ENCODE measurements at places on chromosomes 4 and X.

GRCh38 chr4:24443200-24443599, 141.2 kb downstream of the DHX15 start:
- DNase-seq: no peak

- DNase-seq: no peak
Measured at GRCh38 chr4:25095837-25096236, 64.4 kb downstream of the SEPSECS start.

DNA sequence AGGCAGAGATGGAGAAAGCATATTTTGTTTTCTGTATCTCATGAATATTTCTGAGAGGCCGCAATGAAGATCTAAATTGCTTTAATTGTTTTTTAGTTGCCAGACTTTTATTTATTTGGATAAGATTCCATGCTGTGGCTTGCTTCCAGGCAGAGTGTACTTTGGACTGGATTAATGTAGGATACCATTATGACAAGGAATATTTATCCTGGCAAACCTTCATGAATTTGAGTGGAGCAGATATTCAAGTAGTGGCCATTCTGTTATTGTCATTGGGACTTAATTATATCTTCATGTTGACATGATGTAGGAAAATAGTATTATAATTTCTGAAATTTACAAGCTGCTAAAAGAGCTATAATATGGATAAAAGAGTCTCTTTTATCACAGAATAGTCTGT, 182.9 kb downstream of the C4orf33 start:
- no peak for DNase-seq

GRCh38 chrX:108209006-108209554, 117.5 kb downstream of the ATG4A start:
- no peak for DNase-seq

DNA sequence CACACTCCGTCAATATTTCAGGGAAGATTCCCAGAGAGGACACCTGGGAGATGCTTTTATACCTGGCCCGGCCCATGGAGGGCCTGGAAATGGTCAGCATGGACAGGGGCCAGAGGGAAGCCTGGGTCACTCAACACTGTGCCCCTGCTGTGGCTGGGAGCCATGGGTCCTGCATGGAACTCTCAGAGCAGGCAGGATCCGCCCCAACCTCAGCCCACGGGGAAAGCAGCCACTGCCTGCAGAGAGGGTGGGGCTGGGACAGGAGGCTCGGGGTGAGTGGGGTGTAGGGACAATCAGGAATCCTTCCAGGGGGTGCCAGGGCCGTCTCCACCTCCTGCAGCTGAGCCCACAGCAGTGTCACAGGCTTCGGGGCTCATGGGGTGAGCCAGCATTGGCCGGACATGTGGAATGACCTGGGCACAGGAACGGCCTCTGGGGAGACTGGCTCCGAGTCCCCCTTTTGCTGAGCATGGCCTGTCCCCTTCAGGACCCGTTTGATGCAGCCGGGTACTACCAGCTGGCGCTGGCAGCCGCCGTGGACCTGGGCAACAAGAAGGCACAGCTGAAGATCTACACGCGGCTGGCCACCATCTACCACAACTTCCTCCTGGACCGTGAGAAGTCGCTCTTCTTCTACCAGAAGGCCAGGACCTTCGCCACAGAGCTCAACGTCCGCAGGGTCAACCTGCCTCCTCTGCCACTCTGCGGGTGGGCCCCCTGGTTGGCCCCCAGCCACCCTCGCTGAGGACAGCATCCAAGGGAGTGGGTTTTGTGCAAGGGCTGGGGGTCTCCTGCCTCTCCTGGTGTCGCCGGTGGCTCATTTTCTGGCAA, 29.1 kb upstream of the HTRA3 start:
- no peak for DNase-seq

GRCh38 chr4:10671366-10671765, 13.2 kb downstream of the CLNK start:
- DNase-seq: no peak

DNA sequence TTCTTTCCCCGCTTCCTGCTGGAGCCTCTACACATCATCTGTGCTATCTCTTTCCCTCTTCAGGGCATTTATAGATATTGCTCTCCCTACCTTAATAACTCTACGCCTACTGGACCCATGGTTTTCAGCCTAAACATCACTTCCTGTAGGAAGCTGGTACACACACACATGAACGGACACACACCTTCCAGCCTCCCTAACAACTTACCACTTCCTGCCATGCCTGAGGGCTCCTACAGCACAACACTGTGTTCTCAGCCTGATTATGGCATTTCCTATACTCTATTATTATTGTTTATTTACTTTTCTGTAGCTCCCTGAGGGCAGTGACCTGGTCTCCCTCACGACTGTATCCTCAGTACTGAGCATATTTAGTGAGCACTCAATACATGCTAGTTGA, 163.6 kb upstream of the MAP3K15 start:
- no peak for DNase-seq

DNA sequence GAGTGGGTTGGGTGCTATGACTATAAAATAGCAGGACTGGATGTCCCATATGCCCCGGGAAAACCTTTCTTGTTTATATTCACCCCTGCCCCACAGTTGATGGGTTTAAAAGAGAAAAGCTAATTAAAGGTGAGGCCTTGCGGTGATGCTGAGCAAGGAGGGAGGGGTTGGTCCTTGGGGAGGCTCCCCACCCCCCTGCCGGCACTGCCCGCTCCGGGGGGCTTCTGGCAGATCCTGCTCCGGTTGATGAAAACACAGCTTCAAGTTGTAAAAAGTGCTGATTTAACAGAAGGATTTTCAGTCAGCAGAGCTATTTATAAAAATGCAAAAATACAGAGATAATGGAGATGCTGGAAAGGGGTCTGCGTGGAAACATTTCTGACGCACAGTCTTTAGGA, 68.6 kb downstream of the MTMR1 start:
- no peak for DNase-seq

DNA sequence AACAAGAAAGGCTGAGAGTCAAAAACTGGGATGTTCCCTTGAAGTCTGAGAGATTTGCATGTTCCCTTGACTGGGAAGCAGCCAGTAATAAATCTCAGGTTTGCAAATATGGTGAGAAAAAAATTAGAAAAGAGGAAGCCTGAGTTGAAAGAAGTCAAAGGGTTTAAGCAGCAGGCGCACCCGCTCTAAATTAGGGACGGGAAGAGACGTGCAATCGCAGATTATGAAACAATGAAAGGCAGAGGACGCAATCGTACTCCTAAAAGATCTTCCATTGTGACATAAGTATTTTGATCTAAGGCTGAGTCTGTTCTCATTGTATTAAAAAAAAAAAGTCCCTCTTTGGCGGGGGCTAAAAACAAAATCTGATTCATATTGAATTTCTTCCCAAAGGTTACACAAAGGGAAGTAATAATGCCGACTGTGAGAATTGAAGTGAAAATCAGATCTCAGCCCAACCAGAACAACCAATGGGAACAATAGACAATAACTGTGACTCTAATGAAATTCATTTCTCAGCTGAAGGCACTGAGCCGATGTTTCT, 28.2 kb downstream of the SAT1 start:
- no peak for DNase-seq

DNA sequence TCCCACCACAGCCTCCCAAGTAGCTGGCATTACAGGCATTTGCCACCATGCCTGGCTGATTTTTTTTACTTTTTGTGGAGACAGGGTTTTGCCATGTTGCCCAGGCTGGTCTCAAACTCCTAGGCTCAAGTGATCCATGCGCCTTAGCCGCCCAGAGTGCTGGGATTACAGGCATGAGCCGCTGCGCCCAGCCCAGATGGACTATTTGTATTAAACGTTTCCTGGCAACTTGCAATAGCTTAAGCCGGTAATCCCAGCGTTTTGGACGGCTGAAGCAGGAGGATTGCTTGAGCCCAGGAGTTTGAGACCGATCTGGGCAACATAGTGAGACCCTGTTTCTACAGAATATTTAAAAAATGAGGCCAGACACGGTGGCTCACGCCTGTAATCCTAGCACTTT, 18.4 kb downstream of the UBE2K start:
- no peak for DNase-seq

- DNase-seq: no peak
Measured at GRCh38 chr4:2303686-2304320, 41.9 kb upstream of the MXD4 start.

GRCh38 chr4:154366956-154367355, 124.6 kb downstream of the DCHS2 start:
- no peak for DNase-seq

DNA sequence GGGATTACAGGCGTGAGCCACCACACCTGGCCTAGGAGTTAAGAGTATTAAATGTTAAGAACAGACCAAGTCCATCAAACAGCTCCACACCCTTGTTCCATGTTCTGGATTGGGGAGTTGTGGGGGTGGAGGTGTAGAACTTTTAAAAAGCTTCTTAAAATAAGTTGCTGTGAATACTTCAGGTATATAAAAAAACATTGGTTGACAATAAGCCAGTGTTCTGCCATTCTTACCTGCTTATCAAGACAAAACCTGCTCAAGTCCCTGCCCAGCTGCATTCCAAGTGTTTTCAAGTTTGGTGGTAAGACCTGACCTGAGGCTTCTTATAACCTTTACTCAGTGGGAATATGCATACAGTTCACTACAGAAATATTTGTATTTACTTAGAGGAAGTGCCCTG, 6.4 kb downstream of the RBM3 start:
- no peak for DNase-seq

DNA sequence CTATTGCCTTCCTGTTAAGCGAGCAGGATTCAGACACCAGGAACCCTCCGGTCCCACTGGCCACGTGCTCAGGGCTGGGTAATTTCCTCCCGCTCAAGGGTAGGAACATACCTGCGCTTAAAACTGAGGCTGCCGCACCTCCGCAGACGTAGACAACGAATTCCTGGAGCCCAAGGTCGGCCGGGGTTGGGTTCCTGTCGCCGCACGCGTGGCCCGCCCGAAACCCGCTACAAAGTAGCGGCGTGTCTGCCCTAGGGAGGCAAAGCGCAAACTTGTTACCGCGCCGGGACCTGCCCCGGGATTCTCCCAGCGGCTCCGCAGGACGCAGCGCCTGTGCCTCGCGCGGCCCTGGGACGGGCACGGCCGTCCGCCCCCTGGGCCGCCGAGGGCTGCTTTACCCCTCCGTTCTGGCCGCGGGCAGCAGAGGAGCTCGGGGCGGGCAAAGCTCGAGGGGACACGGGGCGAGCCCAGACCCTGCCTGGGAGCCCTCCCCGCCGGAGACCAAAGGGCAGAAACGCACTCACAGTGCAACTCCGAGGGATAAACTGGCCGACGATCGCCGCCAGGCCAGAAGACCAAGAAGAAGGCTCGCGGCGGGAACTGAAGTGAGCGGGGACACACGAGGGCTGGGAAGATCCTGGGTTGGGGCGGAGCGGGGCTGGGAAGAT, at the start of gene ERVMER34-1:
ERVMER34-1 (minus strand) TSS at position 607 of the 668 bp plus-strand sequence. CDS start 5,905 bp downstream, outside the sequence.
- DNase-seq: no peak

- no peak for DNase-seq
Measured at GRCh38 chr4:144350706-144351105, 210.2 kb upstream of the GYPA start.

GRCh38 chr4:151667048-151667447, 93.8 kb downstream of the GATB start:
- DNase-seq: no peak

DNA sequence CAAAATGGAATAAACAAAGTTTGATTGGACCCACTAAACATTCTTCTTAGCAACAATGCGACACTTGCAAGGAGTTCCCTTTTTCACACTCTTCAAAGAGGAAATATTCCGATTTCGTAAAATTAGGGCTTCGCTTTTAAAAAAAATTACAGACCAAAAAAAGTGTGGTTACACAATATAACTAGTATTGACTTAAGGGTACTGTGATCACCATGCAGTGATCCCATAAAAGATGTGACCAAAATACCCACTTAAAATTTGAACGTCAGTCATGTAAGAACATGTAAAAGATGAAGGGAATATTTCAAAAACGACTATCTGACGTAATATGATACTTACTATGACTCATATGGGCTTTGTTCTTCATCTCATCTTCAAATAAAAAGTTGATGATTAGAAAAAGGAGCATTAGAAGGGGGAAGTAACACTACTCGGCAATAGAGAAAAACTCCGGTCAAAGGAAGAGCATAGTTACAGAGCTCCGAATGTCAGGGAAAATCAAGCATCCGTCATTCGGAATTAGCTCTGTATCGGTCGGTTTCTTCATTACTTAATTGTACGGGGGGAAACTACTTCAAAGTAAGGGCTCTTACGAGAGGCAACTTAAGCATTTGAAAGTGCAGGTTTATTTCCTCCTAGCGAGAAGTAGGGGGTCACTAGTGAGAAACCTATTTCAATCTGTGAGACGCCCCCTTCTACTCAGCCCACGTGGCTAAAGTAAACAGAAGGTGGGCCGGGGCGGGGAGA, 1.3 kb upstream of the TET2 start:
- DNase-seq: no peak

- DNase-seq: no peak
Measured at GRCh38 chr4:69617083-69617694, 22.3 kb downstream of the UGT2A2 start.

All from activated CD4-positive, alpha-beta T cell treated with anti-CD3 and anti-CD28 coated beads for 24 hours (primary cell).